ENCODE measurements at places on chromosomes 2 and 18.

DNA sequence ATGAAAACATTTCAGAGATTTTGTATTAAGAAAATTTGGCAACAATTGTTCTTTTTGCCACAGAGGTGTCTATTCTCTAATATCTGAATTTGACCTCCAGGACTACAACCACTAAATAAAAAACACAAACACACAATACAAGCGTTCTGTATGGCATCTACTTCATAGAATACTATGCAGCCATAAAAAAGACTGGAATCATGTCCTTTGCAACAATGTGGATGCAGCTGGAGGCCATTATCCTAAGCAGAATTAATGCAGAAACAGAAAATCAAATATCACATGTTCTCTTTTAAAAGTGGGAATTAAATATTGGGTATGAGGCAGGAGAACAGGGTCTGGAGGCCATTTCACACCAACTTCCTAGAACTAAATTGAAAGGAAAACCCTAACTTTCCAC is 19.5 kb downstream of the SLC25A12 start:
- DNase-seq, result no peak

GRCh38 chr2:56170988-56171387 is 12.8 kb upstream of the CCDC85A start:
- no peak for DNase-seq

- no peak for DNase-seq
Observed at GRCh38 chr2:47002480-47003381, 87.1 kb upstream of the MCFD2 start.

DNA sequence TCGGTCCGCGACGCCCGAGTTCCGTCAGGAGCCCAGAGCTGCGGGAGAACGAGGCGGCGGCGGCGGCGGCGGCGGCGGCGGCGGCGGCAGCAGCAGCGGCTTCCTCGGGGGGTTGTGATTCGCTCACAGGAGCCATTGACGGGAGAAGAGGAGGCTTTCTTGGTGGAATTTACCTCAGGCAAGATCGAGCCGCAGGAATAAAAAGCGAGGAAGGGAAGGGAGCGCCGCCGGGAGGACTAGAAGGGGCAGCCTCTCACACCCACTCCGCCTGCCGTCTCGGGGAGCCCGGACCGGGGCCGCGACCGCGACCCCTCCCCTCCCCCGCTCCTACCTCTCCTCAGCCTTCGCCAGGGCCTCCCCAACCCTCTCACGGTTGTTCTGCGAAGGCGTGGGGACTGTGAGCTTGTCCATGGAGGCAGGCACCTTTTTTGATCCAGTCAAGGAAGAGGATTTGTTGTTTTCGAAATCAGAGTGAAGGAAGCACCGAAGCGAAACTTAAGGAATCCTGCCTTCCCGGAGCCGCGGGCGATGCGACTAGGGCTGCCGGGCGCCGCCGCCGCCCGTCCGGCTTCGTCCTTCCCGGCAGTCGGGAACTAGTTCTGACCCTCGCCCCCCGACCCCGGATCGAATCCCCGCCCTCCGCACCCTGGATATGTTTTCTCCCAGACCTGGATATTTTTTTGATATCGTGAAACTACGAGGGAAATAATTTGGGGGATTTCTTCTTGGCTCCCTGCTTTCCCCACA is 506 bp downstream of the BMPR2 start:
- DNase-seq, result peak; percentile 17

GRCh38 chr18:3458952-3459853 is 9.2 kb downstream of the TGIF1 start:
- no peak for DNase-seq

- DNase-seq, result no peak
Observed at GRCh38 chr2:70931376-70932000, 4.2 kb upstream of the ATP6V1B1 start.

GRCh38 chr2:42756966-42757513 is 6.9 kb downstream of the OXER1 start:
- no peak for DNase-seq

GRCh38 chr2:106165029-106165428 is 29.1 kb downstream of the UXS1 start:
- DNase-seq, result no peak

GRCh38 chr2:182048088-182048487 is 62.4 kb downstream of the PPP1R1C start:
- no peak for DNase-seq

- peak; percentile 48 for DNase-seq
Observed at GRCh38 chr2:54945391-54946219, 104.6 kb downstream of the RTN4 start.

- DNase-seq, result no peak
Observed at GRCh38 chr2:59959944-59960343, 593.5 kb downstream of the BCL11A start.
